Natural killer cell (primary cell): ENCODE measurements at places on chromosomes 1 and 21. TPM values are rescaled to one million over a fixed set of nuclear protein-coding genes. Genes with fewer than 3 reads are reported as not detected.

DNA sequence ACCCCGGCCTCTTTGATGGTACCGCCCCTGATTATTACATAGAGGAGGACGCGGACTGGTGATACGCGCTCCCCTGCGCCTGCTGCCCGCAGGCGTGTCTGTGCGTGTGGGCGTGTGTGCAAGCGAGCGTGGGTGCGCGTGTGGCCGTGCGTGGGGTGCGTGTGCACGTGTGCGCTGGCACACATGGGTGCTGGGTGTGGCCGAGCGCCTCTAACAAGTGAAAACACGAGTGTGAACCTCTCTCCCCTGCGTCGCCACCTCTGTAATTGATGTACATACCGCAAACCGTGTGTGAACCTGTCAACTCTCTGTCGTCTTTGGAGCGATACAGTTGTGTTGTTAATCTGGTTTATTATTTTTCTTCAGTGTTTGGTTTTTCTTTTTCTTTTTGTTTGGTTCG is 87.8 kb upstream of the TMEM51 start:
- peak; percentile 62 for DNase-seq

The FCRL2 gene
- 1.1 TPM for total RNA-seq

GRCh38 chr1:12561121-12561520 is 56.9 kb downstream of the DHRS3 start:
- DNase-seq, result no peak

The AGT gene
- not detected for total RNA-seq

The ID3 gene
- 0.29 TPM for total RNA-seq

- no peak for DNase-seq
Observed at GRCh38 chr1:202149566-202149965, 5.0 kb upstream of the ARL8A start.

The PTPN7 gene
- 241 TPM for total RNA-seq

DNA sequence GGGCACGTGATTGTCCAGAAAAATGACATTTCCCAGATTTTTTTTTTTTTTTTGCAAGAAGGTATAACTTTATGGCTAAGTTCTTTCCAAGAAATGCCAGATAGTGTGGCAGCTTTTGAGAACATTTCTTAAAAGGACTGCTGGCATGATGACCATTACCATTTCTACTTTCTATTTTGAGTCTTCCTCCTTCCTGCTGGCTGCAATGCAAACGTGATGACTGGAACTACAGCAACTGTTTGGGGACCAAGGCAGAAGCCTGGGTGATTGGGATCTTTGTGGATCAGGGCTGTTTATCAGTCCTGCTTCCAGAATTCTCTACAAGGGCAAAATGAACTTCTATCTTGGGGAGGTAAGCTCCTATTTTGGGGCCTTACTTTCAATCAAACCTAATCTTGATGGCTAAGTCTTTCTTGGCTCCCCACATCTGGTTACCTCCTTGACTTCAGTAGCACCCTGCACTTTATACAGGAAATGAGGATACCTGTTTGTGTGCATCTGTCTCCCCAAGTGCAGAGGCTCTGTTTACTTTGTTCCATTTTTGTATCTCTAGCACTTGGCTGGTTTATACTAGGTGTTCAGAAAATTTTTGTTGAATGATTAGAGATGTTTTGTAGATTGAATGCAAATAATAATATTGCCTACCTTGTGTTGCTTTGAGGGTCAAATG is 3.7 kb upstream of the DDX20 start:
- DNase-seq, result no peak

GRCh38 chr1:45722809-45723208 is 27.6 kb downstream of the IPP start:
- no peak for DNase-seq

GRCh38 chr1:17927952-17928351 is 172.8 kb downstream of the ACTL8 start:
- DNase-seq, result no peak

The KPRP gene
- total RNA-seq, result not detected

The NLRP3 gene
- total RNA-seq, result 11.7 TPM

The S100A3 gene
- total RNA-seq, result not detected

DNA sequence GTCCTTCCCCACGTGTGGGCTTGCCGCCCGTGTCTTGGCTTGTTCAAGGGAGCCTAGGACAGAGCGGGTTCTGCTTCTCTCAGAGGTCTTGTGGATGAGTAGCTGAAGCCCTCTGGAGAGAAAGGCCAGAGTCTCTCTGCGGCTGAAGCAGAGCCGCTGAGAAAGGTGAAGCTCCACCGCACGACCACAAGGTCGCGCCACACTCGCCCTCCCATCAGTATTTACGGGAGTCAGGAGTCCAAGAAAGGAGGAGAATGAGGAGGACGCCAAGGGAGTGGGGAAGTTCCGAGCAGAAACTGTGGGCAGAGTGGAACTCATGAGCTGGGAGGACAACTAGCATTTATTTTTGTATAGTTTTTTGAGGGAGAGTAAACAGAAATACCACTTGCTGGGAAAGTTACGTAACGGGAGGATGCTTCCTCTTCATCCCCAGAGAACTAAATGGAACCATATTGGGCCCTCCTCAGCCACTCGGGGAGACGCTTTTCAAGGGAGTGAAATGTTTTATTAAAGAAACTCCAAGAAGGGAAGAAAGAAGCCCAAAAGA is 51.6 kb upstream of the HAO2 start:
- DNase-seq, result no peak

DNA sequence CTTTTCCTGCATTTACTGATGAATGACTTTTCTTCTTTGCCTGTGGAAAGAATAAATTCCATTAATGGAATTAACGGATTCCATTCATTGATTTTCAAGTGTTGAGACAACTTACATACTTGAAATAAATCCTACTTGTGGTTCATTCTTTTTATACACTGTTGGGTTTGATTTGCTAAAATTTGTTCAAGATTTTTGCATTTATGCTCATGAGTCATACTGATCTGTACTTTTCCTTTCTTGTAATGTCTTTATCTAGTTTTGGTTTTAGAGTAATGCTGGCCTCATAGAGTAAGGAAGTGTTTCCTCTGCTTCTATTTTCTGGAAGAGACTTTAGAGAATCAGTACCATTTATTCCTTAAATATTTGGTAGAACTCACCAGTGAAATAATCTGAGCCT is 14.4 kb downstream of the UROD start:
- no peak for DNase-seq

DNA sequence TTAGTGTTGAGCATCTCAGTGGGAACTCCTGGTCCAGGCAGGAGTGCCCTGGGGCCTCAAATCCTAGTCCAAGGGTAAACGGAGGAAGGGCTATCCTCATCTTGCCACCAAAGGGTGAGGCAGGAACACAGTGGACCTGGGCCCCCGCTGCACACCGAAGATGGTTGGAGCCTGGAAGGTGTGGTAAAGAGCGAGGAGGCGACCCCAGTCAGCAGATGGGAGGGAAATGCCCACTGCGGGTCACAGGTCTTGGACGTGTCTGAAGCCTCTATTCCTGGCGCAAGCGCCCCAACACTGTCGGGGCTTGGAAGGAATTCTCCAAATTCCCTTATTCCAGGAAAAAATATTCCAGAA is 38.5 kb upstream of the SYNC start:
- DNase-seq, result no peak

- no peak for DNase-seq
Observed at GRCh38 chr1:195721210-195721971, 886.8 kb downstream of the KCNT2 start.

DNA sequence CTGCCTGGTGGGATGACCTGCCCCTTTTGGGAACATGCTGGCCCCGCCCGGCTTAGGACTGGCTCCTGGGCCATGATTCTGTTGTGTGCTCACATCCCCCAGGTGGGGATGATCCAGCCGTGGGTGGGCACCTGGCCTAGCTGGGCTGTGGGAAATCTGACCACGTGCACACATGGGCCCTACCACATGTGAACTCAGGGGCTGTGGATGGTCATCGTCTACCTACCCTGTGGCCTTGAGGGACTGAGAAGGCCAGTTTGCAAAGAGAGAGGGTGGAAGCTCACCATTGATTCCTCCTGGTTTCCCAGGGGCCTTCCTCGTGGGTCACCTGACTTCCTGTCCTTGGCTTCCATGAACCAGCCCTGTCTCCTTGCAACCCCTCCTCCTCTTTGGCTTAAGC is 19.4 kb upstream of the PCP4 start:
- no peak for DNase-seq

The TGFB2 gene
- not detected for total RNA-seq

- DNase-seq, result no peak
Observed at GRCh38 chr1:248140846-248141245, 4.1 kb upstream of the OR2M5 start.

The PEX10 gene
- 11.1 TPM for total RNA-seq

DNA sequence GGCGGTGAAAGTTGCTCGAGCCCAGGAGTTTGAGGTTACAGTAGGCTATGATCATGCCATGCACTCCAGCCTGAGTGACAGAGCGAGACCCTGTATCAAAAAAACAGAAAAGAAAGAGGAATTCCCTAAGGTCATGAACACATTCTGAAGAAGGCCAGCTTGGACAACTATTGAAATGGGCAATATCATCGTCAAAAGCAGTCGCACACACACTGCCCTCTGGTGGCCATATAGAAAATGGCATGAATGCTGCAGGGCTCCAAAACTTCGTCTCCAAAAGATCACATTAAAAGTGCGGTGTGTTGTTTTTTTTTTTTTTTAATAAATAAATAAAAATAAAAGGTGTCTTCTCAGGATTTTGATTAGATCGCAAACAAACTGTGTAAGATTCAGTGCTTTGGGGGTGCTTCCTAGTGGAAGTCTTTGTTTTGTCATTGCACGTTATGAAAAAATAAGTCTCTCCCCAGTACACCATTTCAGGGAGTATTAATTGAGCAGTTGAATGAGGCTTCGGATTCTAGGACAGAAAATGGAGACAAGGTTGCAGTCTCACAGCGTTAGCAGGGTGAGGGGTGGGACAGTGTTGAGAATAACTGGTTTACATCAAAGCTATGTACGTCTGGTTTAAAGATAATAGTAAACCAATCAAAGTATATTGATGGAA is 87.5 kb upstream of the FMN2 start:
- peak; percentile 39 for DNase-seq

DNA sequence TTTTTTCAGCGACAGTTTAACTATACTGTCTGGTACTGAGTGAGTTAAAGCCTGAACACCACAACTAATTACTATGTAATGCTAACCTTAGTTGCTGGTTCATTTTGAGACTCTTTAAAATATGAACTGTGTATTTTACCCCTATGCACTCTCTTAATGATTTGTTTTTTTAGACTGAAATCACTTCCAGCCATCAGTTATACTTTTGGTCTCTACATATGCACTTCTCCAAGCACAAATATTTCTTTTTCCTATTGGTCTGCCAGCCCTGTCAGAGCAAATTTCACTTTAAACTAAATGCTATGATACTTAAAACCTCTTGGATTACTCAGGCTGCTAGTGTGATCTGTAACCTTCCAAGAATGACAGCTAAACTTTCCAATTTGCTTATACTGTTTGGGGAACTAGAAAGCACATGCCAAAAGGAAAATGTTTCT is 38.1 kb upstream of the SCYL3 start:
- DNase-seq, result no peak

The GNG12 gene
- total RNA-seq, result not detected

The FGR gene
- 362 TPM for total RNA-seq

The CFAP57 gene
- total RNA-seq, result 0.19 TPM

DNA sequence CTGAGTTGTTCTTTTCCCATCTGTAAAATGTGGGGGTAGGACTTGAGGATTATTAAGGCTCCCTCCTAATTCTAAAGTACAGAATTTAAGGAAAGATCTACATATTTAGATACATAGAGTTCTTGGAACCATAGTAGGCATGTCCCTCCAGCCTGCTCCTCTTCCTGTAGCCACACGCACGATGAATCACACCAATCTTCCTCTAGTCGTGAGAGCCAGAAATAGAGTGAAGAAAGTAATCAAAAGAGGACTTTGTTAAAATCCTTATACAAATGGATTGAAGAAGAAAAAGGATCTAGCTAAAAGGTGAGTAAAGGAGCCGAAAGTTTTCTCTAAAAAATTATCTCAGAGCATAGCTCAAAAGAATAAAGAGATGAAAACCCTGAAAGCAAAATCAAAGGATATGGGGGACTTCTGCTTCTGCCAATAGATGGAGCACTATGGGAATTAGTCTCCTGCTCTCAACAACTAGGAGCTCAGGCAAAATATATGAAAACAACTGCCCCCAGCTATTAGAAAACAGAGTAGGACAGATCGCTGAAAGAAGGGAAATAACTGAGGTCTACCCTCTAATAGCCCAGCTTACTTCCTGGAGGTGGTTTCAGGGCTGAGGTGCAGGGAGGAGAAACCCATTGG is 8.5 kb downstream of the C1orf141 start:
- no peak for DNase-seq

The DNASE2B gene
- total RNA-seq, result not detected

The TSSK3 gene
- 1.2 TPM for total RNA-seq

The ASCL5 gene
- not detected for total RNA-seq

DNA sequence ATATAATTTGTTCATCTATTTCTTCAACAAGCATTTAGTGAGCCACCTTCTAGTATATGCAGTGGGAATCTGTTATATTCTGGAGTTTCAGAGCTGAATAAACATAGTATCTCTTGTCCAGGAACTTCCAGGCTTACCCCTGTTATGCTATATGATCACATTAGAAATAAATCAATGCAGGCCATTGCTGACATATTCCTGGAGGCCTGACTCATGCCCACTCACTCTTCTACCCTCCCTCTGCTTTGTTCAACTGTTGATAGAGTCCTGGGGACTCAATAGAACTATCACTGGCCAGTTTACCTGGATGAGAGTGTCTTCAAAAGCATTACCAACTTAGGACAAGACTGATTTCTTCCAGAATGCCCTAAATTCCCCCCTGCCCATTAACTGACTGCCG is 29.3 kb upstream of the SRSF10 start:
- DNase-seq, result no peak

The LBR gene
- 178 TPM for total RNA-seq

- DNase-seq, result no peak
Observed at GRCh38 chr1:143698016-143698415, 273.8 kb downstream of the FAM72C start.

The KNCN gene
- total RNA-seq, result not detected
